ENCODE measurements at places on chromosomes 13 and 19.

DNA sequence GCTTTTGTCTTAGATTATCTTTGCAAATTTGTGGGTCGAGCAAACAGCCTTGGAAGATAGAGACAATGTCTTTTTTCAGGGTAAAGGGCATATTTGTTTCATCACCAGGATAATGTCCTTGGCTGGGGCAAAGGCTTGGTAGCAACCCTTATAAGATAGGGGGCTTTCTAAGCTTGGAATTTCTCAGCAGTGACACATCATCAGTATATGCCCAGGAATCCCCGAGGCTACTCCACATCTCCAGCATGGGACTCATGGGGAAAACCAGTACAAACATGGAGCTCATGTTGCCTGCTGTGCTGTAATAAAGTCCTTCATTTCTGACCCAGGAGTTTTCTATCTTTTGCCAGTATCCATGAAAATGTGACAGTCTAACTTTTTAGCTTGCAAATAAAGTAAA, 77.1 kb downstream of the DCLK1 start:
- no peak for DNase-seq

DNA sequence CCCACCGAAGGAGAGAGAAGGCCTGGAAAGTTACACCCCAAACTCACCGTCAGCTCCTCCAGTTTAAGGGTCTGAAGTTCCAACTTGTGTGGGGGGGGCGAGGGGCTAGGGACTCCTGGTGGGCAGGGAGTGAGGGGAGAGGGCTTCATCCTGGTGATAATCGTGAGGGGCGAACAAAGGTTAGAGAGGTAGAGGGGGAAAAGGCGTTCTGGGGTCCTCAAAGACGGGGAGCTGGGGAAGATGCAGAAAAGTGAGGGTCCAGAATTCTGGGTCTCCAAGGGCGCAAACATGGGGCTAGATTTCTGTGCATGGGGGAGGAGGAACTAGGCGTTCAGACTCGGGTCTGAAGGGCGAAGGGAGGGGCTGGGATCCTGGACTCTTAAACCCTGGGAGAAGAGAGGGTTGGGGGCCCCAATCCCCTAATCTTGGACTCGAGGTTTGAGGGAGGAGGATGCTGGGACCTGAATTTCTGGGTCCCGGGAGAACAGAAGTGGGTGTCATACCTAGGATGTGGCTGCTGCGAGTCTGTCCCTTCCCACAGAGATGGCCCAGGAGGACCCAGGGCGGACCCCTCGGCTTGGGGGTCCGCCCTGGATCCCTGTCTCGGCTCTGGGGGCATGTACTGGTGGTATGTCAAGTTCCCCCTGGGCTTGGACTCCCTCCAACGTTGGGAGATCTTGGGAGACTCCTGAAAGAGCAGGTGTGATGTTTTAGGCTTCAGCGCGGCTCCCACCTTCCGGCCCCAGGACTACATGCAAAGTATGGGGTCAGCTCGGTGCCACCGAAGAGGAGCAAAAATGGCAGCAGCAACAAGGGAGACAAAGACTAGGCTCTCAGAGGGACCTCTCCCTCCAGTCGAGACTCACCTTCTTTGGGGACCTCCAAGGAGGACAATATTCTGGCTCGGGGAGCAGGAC, 4.5 kb downstream of the MAMSTR start:
- DNase-seq: no peak

DNA sequence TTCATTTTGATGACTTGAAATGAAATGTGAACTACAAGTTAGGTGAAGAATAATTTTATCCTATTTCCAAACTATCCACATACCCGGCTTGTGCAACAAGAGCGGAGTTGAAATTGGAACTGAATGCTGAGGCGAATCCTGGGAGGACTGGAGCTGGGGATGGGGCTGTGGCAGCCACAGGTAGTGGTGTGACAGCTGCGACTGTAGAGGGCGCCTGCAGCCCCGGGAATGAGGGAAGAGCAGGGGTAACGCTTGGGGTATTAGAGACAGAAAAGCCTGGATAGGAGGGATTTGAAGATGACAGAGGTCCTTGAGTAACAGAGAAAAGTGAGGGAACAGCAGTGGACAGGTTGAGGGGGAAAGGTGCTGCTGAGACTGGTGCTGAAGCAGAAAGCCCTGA, 22.0 kb upstream of the STOML3 start:
- no peak for DNase-seq

GRCh38 chr13:106129273-106129672, 406.2 kb downstream of the EFNB2 start:
- no peak for DNase-seq

DNA sequence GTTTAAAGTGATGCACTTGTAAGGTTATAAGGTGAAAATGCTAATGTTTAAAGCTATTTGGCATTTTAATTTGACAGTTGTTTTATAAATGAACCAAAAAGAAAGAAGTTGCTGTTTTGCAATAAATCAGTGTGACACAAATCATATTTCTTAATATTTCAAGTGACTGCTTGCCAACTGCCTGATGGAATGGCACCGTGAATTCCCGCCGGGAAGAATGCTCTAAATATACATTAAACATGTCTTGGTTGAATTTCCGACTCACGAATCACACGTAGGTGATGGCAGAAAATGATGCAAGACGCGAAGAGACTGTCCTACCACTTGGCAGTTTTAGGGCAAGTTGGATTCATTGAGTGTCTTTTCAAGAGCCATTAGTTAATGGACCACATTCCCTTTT, 3.1 kb upstream of the GJB2 start:
- no peak for DNase-seq

GRCh38 chr13:59700281-59700680, 463.4 kb downstream of the DIAPH3 start:
- no peak for DNase-seq

- no peak for DNase-seq
These were observed 94.8 kb upstream of the SOX1 start for GRCh38 chr13:111971891-111972780.

DNA sequence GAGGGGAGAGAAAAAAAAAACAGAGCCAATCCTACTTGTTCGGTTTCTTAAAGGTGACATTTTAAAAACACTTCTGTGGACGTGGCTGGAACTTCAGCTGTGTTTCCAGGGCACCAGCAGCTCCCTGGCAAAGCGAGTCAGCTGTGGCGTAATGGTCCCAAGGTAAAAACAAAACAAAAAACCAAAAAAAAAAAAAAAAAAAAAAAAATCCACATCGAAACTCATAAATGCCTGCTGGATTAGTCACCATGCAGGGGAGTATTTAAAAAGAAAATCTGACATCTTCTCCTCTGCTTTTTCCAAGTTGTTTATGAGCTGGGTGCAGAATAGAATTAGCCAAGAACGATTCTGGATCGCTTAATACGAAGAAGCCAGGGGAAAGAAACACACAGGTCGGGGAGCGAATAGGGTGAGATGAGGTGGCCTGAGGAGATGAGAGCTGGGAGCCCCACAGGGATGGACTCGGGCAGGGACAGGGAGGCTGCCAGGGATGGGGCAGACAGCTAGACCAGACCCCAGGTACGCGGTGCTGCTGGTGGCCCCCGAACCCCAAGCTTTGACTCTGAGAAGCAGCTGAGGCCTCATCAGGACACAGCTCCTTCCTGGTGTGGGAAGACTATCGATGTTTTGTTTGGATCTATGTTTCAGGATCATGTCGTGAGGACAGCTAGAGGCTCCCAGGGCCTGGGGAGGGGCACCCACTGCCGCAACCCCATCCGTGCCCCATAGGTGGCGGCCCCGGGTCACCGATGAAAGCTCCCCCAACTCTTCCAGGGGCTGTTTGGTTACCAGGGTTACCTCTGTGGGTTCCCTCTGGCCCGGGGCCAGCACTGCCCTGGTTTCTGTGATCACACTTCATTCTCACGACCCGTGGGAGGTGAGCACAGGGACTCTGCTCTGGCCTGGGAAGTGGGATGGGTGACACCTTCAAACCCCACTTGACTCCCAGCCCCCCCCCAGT, 3.1 kb upstream of the CTXN1 start:
- peak; percentile 45 for DNase-seq

DNA sequence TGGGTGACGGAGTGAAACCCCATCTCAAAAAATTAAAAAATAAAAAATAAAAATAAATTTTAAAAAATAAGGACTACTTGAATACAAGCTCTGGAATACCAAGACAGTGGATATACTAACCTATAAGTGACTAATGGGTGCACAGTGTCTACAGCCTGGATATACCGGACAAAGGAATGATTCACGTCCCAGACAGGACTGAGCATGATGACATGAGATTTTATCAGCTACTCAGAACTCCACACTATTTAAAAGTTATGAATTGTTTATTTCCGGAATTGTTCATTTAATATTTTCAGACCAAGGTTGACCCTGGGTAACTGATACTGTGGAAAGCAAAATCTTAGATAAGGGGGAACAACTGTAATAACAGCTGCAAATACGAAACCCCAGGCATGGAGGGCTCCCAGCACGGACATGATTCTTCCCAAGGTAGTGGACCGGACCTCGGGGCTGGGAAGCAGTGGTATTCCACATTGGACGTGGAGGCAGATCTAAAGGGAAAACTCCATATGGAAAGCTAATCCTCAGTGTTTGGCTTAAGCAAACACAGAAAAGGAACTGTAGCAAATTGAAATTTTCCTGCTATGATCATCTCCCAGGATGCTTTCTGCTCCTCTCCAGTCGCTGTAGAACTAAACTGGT, 102.6 kb upstream of the TSHZ3 start:
- DNase-seq: no peak

DNA sequence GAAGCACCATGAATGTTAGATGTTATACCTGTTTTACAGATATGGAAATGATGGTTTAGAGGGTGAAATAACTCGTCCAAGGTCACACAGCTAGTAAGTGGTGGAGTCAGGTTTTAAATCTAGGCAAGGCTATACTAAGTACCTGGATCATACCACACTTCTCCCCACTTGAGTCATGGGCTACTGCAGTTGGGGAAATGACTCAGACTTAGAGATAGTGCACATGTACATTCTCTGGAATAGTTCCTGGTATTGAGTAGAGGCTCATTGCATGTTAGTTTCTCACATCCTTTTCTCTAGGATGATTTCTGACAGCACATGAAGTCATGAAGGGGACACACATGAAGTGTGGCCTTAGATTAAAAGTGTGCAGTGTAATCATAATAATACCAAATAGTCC, 76.2 kb upstream of the TNFSF11 start:
- no peak for DNase-seq

All from stimulated activated CD8-positive, alpha-beta memory T cell treated with anti-CD3 and anti-CD28 coated beads, Interleukin-2, amount 100 ng/mL, for 1 hour (primary cell).